Cardiac fibroblast (primary cell): ENCODE measurements at places on chromosomes 12 and 14.

- DNase-seq = peak; percentile 64
Observed at GRCh38 chr14:89085737-89086382, 261.4 kb downstream of the TTC8 start.

DNA sequence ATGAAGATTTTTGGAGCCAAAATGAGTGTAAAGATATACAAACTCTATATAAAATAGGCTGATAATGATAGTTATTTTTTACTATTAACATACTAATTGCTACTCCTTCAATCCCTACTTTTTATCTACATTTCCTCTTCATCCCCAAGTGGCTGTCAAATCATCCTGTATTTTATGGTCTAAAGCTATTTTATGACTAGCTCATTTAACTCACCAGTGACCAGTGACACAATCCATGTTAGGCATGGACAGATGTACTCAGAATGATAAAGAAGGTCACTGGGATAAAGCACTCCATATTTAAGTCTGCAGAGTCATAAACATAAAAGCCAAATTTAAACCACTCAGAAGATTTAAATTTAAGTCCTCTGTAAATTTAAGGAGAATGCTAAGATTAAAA is 183.0 kb downstream of the MED13L start:
- DNase-seq = no peak

- DNase-seq = peak; percentile 46
Observed at GRCh38 chr12:14618983-14619382, 51.3 kb upstream of the PLBD1 start.

DNA sequence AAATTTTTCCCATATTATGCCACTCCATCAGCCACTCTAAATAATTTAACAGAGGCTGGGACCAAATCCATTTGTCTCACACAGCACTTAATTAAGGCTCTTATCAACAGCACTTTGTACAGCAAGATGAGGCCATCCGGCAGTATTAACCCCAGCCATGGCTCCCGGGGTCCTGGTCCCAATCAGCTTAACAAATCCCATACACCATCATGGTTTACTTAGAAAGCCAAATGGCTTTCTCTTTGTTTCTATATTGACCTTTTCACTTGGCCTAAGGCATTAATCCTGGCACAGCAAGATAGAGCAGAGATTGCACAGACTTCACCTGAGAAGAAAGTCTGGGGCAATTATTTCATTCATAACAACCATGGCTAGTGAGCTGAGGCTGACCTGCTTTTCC is 38.6 kb downstream of the SPTSSA start:
- DNase-seq = no peak

- peak; percentile 40 for DNase-seq
Observed at GRCh38 chr12:71430756-71431155, 8.8 kb upstream of the LGR5 start.

GRCh38 chr12:56581418-56582145 is 48.5 kb downstream of the BAZ2A start:
- DNase-seq = no peak
